ENCODE measurements at places on chromosomes 7 and 10. TPM values are rescaled to one million over a fixed set of nuclear protein-coding genes. Genes with fewer than 3 reads are reported as not detected.

Gene IFIT1B
- total RNA-seq, result not detected

Gene LRRC17
- 1.6 TPM for total RNA-seq

Gene CCDC172
- total RNA-seq, result not detected

Gene ANKRD22
- total RNA-seq, result not detected

Gene ZP3
- total RNA-seq, result 1.0 TPM

Gene TOMM7
- 161 TPM for total RNA-seq

Gene GPNMB
- 218 TPM for total RNA-seq

Gene TMEM213
- total RNA-seq, result not detected

Gene UROS
- total RNA-seq, result 93.3 TPM

Gene TMEM140
- total RNA-seq, result 12.0 TPM

Gene OLAH
- not detected for total RNA-seq

Gene PLCE1
- 25.6 TPM for total RNA-seq

Gene SPDYE5
- 0.13 TPM for total RNA-seq

Gene FKBP9
- total RNA-seq, result 300 TPM

Gene COX15
- total RNA-seq, result 42.4 TPM

Gene IRF5
- total RNA-seq, result 0.22 TPM

Gene NYAP1
- 1.8 TPM for total RNA-seq

Gene PAPSS2
- 91.2 TPM for total RNA-seq

Gene MGAM2
- total RNA-seq, result not detected

Gene SEMA3A
- 178 TPM for total RNA-seq

Gene ZNF467
- under 0.01 TPM for total RNA-seq

Gene BLNK
- total RNA-seq, result 0.65 TPM

Gene CRPPA
- 2.7 TPM for total RNA-seq

Gene LRRD1
- total RNA-seq, result 0.65 TPM

Gene LLCFC1
- not detected for total RNA-seq

Gene NRAP
- total RNA-seq, result 0.13 TPM

Gene HELLS
- 31.9 TPM for total RNA-seq

All from articular chondrocyte of knee joint (primary cell).